ENCODE measurements at places on chromosomes 7 and 10.

DNA sequence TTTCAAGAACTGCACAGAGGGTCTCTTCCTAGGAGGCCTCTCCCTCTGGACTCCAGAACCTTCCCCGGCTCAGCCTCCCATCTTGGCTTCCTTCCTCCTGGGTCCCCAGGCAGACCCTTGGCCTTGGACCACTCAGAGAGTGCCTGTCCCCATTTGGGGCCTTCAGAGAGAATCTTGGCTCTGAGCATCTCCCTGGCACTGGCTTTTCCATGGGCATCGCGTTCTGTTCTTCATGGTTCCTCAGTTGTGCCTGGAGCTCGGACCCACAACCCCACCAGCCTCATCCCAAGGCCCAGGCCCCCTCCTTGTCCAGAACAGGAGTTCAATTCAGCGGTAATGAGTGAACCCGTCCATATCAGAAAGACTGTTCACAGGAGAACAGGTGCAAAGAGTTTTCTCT, 73.4 kb downstream of the VIPR2 start:
- DNase-seq: no peak

GRCh38 chr10:49444349-49444748, 48.5 kb upstream of the DRGX start:
- no peak for DNase-seq

GRCh38 chr10:62127975-62128374, 140.7 kb downstream of the RTKN2 start:
- no peak for DNase-seq

DNA sequence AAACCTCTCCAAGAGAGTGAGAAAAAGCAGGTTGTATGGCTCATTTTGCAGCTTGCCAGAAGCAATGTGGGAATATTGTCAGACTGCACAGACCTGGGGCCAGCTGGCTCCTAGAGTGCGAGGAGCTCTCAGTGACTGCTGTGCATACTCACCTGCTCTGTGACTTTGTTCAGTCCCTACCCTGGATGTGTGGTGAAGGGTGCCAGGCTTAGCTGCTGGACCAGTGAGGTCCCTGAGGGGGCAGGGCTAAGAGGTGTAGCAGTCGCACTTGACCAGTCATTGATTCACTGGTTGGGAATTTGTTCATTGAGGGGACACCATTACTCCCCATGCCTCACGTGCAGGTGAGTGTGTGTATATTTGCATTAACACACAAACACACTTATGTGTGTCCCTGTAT, 60.1 kb downstream of the IKZF1 start:
- no peak for DNase-seq

DNA sequence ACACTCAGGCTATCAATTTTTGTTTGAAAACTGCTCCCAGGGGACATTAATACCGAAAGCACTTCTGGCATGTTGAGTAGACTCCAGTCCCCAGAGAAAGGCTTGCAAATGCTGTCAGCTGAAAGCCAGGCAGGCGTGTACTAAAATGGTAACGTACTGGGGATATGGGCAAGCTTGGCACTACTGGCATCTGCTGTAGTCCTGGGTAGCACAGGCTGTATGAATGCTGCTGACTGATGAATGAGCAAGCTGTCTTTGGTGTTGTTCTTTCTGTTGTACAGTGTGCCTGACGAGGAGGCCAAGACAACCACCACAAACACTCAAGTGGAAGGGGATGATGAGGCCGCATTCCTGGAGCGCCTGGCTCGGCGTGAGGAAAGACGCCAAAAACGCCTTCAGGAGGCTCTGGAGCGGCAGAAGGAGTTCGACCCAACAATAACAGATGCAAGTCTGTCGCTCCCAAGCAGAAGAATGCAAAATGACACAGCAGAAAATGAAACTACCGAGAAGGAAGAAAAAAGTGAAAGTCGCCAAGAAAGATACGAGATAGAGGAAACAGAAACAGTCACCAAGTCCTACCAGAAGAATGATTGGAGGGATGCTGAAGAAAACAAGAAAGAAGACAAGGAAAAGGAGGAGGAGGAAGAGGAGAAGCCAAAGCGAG, 53.5 kb upstream of the AGBL3 start:
- DNase-seq: no peak

- no peak for DNase-seq
Observed at GRCh38 chr10:72133517-72133916, 45.2 kb upstream of the SPOCK2 start.

- no peak for DNase-seq
Observed at GRCh38 chr10:29896053-29896452, 163.3 kb downstream of the JCAD start.

- no peak for DNase-seq
Observed at GRCh38 chr10:57867241-57867640, 400.5 kb downstream of the IPMK start.

DNA sequence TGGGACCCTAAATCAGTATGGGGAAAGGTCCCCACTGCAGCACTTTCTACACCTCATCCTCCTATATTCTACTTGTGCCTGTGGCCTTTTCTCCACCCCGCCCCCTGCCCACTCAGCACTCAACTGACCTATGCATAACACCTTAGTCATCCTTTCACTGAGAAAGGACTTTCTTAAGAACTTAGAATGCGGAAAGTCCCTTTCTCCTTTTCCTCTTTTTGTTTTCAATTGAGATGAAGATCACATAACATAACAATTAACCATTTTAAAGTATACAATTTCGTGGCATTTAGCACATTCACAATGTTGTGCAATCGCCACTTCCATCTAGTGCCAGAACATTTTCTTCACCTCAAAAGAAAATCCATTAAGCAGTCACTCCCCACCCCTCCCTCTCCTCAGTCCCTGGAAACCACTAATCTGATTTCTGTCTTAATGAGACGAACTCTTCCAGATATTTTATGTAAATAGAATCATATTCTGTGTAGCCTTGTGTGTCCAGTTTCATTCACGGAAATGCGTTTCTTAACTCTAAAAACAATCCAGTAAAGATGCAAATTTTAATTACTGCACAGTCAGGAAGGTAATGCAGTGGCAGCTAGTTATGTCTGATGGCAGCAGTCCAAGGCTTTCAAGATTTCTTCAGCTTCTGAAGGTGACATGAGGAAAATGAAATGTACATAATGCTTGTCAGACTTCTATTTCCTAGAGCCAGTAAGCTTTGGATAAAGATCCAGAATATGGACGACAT, 41.7 kb downstream of the FAS start:
- DNase-seq: no peak

GRCh38 chr7:38382684-38383083, 109.2 kb upstream of the TARP start:
- no peak for DNase-seq

GRCh38 chr10:43123361-43124093, 14.7 kb upstream of the CSGALNACT2 start:
- peak; percentile 33 for DNase-seq

- DNase-seq: no peak
Observed at GRCh38 chr10:81177651-81178244, 640.0 kb downstream of the SH2D4B start.

DNA sequence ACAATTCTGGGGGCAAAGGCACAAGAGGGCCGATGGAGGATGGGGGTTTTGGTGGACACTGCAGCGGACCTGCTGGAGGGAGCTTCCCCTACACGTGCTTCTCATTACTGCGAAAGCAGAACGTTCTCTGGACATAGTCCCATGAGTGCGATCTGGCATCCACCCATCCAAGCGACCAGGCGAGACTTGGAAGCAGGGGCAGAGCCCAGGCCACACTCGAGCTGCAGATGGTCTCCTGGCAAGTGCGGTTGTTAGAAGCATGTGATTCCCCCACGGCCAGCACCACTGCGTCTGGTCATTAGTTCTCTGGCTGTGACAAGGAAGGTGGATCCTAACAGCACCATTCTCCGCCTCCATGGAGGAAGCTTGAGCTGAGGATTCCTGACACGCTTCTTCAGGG, 118.4 kb upstream of the TCERG1L start:
- DNase-seq: no peak

DNA sequence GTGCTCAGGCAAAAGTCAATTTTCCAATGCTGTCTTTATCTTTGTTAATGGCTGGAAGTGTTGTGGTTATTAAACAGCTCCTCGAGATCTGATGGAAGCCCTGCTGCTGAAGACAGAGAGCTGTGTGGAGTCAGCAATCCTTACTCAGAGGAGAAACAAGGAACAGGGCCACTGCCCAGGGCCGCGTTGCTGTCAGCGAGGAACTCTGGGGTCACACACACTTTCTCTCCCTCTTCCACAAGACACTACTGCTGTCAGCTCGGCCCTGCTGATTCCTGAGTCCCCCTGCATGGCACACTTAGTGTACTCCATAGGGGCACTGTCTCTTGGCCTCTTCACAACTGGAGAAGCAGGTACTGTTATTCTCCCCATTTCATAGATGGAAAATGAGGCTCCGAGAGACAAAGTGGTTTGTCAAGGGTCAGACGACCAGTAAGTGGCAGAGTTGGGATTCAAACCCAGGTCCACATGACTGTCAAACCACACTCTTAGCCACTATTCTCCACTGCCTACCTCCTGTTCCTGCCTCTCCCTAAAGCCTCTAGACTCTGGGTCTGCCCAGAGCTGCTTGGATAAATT, 29.3 kb upstream of the PDCD4 start:
- DNase-seq: no peak

GRCh38 chr10:119445311-119445934, 97.1 kb downstream of the RGS10 start:
- DNase-seq: peak; percentile 89

DNA sequence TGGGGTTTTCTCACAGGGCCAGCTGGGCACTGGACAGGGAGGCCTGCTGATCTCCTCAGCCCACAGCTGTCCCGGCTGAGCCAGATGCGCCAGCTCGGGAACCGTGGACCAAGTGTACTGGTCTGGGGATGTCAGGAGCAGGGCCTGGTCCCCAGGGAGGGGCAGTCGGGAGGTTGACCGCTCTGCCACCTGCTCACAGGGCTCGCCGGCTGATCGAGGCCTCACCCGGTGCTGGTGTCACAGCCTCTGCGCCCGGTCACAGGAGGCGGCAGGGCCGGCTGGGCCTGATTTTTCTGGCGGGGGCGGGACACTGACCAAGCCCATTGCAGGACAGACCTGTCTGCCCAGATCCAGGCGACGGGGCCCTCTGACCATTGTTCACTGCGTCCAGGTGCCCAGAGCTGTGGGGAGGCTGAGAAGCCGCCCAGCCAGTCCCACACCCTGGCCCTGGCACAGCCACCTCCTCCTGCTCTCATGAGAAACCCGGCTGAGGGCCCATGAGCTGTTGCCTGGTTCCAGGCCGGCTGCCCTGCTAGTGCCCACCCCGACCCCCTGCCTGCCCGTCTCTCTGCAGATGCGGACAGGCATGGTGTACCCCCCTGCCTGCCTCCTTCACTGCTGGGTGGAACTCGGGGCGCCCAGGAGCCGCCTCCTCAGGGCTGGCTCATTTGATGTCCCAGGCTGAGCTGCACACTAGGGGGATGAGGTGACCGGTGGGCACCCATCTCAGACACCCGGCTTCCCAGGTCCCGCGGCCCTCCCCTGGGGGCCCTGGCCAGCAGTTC, 3.0 kb upstream of the TMEM184A start:
- DNase-seq: no peak

DNA sequence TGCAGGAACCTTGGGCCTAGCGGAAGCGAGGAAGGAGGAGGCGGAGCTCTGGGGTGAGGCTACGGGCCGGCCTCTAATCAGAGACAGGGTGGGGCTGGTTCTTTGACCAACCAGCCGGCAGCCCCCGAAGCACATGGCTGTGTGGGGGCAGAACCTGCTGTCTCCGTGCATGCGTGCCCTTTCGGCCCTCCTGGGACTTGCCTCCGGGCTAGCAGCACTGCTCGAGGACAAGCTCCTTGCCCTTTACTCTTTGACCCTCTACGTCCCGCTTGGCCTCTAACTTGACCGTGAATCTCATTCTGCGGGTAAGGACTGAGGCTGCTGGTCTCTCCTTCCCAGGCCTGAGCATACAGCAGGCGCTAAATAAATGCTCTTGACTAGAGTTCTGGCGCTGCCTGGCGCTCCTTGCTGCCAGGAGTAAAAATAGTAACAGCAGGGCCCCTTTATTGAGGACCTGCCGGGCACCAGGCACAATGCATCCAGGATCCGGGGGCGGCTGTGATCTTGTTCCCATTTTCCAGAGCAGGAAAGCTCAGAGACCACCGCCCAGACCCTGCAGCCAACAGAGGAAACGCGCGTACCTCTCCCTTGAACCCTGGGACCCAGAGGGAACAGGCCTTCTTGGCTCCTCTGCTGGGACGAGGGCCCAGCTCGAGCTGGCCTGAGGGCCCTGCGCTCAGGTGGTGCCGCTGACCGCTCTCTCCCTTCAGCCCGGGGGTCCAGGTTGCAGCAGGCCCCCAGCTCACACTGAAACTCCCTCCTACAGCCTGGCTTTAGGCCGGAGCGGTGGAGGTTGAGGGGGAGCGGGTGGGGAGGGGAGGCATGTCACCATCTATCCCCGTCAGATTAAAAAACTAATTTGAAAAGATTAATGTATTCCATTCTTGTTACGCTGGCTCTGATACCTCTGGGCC, 2.7 kb upstream of the COMTD1 start:
- DNase-seq: no peak

GRCh38 chr7:39432368-39432767, 133.8 kb upstream of the YAE1 start:
- DNase-seq: no peak

GRCh38 chr10:45456822-45457221, 82.8 kb downstream of the ALOX5 start:
- no peak for DNase-seq

DNA sequence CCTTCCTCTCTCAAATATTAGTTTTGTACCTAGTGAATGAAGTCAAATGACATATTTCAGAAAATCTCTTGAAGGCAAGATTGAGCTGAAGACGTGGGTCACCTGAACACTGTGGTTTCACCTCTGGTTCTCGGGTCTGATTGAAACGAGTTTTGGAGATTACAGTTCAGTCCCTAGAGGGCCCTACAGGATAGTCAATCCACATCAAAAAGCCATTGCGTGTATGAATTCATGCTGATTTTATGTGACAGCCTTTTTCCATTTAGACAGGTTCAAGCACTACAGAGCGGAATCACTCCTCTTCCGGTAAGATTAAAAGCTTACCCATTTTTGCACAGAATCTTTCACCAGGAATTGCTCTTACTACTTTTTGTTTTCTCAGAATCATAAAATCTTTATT, 62.2 kb downstream of the VIM start:
- DNase-seq: no peak

DNA sequence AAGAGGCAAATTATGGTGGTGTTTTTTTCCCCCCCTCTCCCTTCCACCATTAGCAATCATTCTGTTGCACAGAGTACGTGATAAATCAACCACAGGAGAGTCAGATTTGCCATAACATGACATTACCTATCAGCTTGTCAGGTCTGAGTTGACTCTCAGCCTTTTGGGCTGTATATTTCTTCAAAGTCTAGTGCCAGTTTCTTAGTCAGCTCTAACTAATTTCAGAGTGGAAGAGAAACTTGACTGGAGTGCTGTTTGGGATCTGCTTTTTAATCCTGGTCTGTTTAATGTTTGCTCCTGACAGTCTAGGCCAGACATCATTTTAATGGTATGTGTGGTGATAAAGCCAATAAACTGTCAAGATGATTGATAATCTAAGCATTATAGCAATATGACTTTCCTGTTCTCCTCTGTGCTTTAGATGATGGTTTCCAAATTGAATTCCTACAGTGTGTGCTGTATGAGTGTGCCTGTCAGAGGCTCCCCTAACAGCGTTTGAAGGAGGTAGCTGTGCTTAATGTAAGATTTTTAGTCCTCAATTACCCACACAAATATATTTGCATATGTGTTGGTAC, 76.9 kb downstream of the LRMDA start:
- no peak for DNase-seq
